ENCODE measurements at places on chromosomes 13 and 19.

DNA sequence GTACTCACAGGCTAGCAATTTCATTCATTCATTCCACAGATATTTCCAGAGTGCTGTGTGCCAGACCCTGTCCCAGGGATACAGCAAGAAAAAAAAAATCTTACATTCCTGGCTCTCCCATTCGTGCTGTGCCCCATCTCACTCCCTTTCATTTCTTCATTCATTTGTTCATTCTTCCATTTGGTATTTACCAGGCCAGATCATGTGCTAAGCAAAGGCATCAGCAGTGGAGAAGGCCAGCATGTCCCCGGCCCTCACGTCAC, 2.3 kb downstream of the MAP3K10 start:
- peak; percentile 34 for DNase-seq

DNA sequence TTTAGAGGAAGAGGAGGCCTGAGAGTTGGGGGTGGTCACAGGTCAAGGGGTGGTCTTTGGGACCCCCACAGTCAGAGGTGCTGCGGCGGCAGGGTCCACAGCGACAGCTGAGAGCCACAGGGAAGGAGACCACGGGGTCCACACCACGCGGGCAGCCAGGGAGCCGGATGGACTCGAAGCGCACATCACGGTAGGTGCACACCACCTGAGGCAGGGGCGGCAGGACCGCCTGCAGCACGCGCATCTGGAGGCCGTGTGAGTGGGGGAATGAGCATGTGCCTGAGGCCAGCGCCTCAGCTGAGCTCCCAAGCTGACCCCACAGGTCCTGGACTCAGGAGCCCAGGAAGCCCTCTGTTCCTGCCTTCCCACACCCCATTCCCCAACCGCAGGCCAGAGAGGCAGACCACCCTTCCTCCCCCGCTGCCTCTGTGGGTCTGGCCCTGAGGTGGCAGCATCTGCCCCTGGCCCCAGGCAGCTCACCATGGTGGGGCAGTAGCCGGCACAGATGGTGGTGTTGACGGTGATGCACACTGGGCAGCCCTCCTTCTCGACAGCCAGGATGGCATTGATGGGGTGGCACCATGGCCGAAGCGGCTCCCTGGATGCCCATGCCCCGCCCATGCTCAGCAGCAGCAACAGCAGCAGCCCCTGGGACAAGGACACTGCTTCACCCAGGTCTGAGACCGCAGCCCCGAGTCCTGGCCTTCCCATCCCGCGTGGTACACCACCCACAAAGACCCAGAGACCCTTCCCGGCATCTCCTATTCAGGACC, 638 bp downstream of the LHB start:
- DNase-seq = no peak

DNA sequence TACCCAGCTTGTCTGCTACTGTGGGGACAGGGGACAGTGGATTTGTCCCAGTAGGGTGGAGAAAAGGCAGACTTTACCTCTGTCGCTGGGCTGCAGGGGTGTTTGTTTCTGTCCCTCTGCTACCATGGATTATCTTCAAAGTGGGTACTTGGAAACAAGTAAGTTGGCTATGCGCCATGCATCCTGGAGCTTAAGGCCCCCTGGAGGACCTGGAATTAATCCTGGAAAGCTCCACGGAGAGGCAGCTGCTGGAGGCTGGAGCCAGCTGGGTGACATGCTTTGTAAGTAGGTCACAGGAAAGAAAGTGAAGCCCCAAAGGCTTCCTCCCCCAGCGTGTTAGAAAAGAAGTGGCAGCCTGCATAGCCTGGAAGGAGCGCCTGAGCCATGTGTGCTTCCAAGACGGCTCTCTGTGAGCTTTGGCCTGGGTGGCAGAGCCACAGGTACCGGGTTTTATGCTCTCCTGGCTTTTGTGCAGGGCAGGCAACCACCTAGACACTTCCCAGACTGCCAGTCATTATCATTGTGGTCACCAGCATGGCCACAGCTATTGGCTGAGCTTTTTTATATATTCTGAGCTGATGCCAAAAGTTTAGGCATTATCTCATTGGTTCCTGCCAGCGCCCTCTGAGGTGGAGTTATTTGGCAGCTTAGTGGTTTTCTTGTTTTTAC, 9.5 kb downstream of the B3GLCT start:
- DNase-seq = peak; percentile 51

- no peak for DNase-seq
These were observed 234.7 kb downstream of the TSHZ3 start for GRCh38 chr19:31114585-31114984.

DNA sequence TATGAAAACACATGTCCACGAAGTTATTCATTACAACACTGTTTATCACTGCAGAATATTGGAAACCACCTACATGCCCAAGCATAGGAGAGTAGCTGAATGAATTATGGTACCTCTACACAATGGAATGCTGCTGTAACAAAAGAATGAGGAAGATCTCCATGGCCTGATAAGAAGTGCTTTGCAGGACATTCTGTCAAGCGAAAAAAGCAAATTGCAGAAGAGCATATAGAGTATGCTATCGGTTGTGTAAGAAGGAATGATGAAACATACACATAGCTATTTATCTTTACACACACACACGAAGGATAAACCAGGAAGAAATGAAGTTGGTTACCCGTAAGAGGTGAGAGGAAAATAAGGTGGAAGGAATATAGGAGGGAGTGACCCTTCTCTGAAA, 37.5 kb upstream of the CEACAM20 start:
- no peak for DNase-seq

- no peak for DNase-seq
These were observed 6.0 kb downstream of the RAB11B start for GRCh38 chr19:8396185-8396562.

DNA sequence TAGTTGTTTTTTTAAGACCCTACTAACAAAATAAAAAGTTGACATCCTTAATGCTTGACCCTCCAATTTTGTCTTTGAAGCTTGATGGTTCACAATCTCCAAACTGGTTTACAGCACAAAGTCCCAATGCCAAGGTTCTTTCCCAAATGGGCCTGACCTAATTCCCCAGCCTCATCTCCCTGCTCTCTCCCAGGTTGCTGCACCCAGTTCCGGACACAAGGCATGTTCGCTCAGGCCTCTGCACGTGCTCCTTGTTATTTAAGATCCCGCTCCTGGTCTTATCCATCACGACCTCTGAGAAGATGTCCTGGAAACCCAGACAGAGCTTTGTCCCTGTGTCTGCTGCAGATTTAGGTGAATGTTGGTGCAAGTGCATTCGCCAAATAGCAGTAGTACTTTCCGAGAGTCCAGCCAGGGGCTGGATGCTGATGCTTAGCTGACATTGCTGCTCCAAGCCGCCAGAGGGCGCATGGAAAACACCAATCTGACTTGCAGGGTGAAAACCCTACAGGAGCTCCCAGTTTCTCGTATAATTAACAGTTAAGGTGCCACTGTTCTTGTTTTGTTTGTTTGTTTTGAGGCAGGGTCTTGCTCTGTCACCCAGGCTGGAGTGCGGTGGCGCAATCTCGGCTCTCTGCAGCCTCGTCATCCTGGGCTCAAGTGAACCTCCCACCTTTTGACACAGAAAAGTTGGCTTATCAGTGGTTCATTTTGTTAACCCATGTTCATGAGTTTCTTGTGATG, 18.5 kb downstream of the LYPD3 start:
- DNase-seq = no peak

- DNase-seq = peak; percentile 63
These were observed 135.0 kb upstream of the KL start for GRCh38 chr13:32881074-32881776.

- DNase-seq = no peak
These were observed 548.2 kb downstream of the KCTD12 start for GRCh38 chr13:76338003-76338402.

Data from GM04503 (cell line).